Stimulated activated CD8-positive, alpha-beta memory T cell treated with anti-CD3 and anti-CD28 coated beads, Interleukin-4, amount 100 ng/mL, for 1 hour (primary cell): ENCODE measurements at places on chromosomes 5 and 9.

DNA sequence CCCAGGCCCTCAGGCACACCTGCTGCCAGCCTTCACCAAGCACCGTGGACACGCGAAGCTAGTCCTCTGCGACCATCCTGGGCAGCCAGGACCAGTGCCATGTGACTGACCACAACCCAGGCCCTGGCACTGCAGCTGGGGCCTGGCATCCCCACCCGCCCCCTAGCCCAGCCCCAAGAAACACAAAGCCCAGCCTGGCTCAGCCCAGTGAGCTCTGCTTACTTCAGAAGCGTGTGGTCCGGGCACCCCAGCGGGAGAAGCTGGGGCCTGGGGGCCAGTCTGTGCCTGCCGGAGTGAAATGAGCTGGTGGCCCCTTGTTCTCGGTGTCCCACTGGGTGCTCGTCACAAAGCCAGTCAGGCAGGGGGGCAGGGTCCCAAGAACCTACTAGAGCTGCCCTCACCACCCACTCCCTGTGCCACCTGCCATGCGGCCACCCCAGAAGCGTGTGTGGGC is 87.9 kb downstream of the KCNT1 start:
- DNase-seq: no peak

- DNase-seq: no peak
These were observed 59.0 kb upstream of the CDK20 start for GRCh38 chr9:88033359-88033702.

- DNase-seq: no peak
These were observed 69.6 kb downstream of the NR2F1-AS1 start for GRCh38 chr5:93511445-93511844.

DNA sequence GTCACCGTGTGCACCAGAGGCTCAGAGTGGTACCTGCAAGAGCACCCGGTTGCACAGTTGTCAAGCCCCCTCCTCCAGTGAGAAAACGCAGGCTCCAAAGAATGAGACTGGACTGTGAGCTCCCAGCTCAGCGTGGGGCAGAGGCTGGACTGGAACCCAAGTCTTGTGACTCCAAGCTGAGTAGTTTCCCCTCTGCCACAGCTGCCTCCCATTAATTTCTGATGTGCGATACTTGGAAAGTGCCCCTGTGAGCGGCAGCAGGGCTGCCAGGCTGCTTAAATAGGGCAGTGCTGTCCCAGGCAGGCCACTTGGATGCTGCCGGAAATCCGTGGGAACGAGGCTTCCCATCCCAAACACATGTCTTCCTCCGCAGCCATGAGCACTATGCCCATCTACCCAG is 62.2 kb upstream of the ANGPTL2 start:
- no peak for DNase-seq

DNA sequence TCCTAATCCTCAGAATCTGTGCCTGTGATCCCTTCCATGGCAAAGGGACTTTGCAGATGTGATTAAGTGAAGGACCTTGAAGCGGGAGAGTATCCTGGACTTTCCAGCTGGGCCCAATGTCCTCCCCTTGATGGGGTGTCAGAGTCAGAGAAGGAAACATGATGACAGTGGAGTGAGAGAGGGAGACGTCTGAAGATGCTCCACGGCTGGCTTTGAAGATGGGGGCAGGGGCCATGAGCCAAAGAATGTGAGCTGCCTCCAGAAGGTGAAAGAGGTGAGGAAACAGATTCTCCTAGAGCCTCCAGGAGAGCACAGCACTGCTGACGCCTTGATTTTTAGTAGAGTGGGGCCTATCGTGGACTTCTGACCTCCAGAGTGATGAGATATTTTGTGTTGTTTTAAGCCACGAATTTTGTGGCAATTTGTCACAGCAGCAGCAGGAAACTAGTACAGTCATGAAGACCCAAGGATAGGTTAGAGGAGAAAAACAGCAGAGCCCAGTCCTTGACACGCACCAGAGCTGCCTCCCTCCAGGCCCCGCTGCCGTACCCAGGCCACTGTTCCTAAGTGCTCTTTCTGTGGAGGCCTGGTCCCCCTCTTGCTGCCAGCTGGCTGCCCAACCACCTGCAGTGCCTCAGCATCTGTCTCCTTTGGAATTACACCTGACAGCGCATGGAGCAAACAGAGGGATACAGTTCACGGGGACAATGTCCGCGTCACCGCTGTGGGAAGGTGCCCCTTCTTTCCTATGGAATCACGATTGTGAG is 78.1 kb downstream of the MACROH2A1 start:
- DNase-seq: no peak

- no peak for DNase-seq
These were observed 22.6 kb upstream of the SARDH start for GRCh38 chr9:133760713-133761290.
